Adrenal gland (tissue), 19 donors: ENCODE measurements at places on chromosomes 7 and 10. TPM values are rescaled to one million over a fixed set of nuclear protein-coding genes. Genes with fewer than 3 reads are reported as not detected.

- H3K27ac ChIP-seq: no peak overlapping the region
- no peaks in the 10 kb centered on the region for H3K36me3 ChIP-seq
- DNase-seq: no peak
- H3K27me3 ChIP-seq: no peaks in the 10 kb centered on the region
- H3K4me3 ChIP-seq: no peak overlapping the region
- no peaks in the 10 kb centered on the region for H3K4me1 ChIP-seq
These were observed 327.7 kb downstream of the GLRX3 start for GRCh38 chr10:130463876-130464364.

GRCh38 chr10:5565205-5565545 lies 40.4 kb downstream of the CALML3 start:
- no peak overlapping the region for H3K4me3 ChIP-seq
- H3K27ac ChIP-seq: no peak overlapping the region
- DNase-seq: no peak
- H3K36me3 ChIP-seq: no peaks in the 10 kb centered on the region

GRCh38 chr10:93820434-93820833 lies 62.7 kb downstream of the LGI1 start:
- H3K4me1 ChIP-seq: no peaks in the 10 kb centered on the region
- H3K4me3 ChIP-seq: no peak overlapping the region
- no peaks in the 10 kb centered on the region for H3K36me3 ChIP-seq
- DNase-seq: no peak

- no peaks in the 10 kb centered on the region for H3K36me3 ChIP-seq
- no peaks in the 10 kb centered on the region for H3K27me3 ChIP-seq
- H3K4me3 ChIP-seq: no peak overlapping the region
These were observed 353.2 kb downstream of the CRPPA start for GRCh38 chr7:16068183-16068582.

GRCh38 chr7:155870334-155871180 lies 58.3 kb upstream of the SHH start:
- no peak overlapping the region for H3K27ac ChIP-seq
- no peaks in the 10 kb centered on the region for H3K36me3 ChIP-seq
- DNase-seq: peak; percentile 6
- H3K4me1 ChIP-seq: no peaks in the 10 kb centered on the region

Gene JCAD
- 53.5 TPM for total RNA-seq

DNA sequence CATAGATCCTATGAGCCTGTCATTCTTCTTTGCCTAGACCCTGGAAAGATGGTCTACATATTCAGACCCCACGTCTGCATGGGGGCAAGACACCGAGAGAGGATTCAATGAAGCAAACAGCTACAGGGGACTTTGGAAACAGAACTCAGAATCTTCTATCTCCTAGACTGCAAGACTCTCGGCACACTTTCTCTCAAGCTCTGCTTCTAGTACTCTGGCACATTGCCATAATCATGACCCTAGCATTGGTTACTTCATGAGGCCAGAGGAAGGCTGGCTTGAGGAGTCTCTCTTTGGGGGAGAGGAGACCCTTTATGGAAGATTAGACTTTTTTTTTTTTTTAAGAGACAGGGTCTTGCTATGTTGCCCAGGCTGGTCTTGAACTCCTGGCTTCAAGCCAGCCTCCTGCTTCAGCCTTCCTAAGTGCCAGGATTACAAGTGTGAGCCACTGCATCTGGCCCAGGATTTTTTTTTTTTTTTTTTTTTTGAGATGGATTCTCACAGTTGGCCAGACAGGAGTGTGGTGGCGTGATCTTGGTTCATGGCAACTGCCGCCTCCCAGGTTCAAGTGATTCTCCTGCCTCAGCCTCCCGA lies 20.7 kb downstream of the CCDC3 start:
- no peak overlapping the region for H3K27ac ChIP-seq
- H3K36me3 ChIP-seq: no peaks in the 10 kb centered on the region
- no peak overlapping the region for H3K4me3 ChIP-seq

Gene OR2A7
- not detected for total RNA-seq

GRCh38 chr10:131638880-131639278 lies 261.9 kb upstream of the PPP2R2D start:
- no peaks in the 10 kb centered on the region for H3K4me1 ChIP-seq
- DNase-seq: no peak
- H3K36me3 ChIP-seq: no peaks in the 10 kb centered on the region
- no peak overlapping the region for H3K4me3 ChIP-seq

- no peak overlapping the region for H3K4me3 ChIP-seq
- H3K27ac ChIP-seq: no peak overlapping the region
- no peak for DNase-seq
- no peaks in the 10 kb centered on the region for H3K4me1 ChIP-seq
These were observed 103.9 kb downstream of the CRPPA start for GRCh38 chr7:16317406-16317805.

DNA sequence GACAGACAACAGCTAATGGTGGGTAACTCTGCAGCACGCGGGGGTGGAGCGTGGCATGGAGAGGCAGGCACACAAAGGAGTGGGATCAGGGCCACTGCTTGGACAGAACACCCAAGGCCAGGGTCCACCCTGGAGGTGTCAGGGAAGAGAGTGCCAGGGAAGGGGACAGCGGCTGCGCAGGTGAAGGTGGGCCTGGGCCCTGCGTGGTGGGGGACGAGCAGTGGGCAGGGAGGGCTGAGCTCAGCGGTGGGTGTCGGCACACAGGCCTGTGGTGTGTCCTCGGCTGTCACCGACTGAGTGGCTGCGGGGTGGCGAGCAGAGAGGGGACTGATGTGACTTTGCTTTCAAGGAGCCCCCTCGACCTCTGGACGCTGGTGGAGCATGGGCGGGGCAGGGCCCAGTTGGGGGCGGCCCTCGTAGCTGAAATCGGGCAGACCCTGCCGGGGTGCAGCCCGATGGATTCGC lies 8.4 kb upstream of the SCART1 start:
- no peaks in the 10 kb centered on the region for H3K27me3 ChIP-seq
- no peaks in the 10 kb centered on the region for H3K36me3 ChIP-seq
- no peaks in the 10 kb centered on the region for H3K4me1 ChIP-seq
- no peak overlapping the region for H3K4me3 ChIP-seq

Gene MBLAC1
- total RNA-seq: 3.2 TPM

Gene CHST3
- 32.4 TPM for total RNA-seq

DNA sequence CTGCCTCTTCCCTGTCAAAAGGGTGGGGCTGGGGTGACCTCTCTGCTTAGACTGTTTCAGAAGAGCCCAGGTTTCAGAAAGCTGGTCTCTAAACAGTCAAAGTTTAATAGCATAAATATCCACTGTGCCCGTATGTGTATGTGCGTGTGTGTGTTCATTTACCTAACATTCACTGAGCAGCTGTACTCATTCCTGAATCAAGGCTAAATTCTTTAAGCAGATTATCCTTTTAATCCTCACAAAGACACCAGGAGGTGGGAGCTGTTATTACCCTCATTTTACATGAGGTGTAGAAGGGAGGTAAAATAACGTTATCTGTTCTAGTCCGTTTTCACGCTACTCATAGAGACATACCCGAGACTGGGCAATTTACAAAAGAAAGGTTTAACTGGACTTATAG lies 72.2 kb downstream of the RSU1 start:
- H3K4me3 ChIP-seq: no peak overlapping the region
- no peak for DNase-seq
- H3K27me3 ChIP-seq: no peaks in the 10 kb centered on the region
- H3K4me1 ChIP-seq: no peaks in the 10 kb centered on the region
- H3K36me3 ChIP-seq: no peaks in the 10 kb centered on the region

DNA sequence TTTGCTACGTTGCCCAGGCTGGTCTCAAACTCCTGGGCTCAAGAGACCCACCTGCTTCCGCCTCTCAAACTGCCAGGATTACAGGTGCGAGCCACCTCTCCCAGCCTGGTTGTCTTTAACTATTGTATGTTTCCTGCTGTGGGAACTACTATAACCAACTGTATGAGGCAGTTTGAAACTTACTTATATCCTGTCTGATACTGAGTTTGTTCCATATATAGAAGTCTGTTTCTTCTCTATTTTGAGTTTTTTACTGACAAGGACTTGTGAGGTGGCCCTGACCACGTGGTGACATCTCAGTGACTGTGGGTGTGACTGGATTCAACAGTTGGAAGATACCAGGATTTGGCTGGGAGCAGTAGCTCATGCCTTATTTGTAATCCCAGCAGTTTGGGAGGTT lies 14.2 kb downstream of the FBH1 start:
- no peaks in the 10 kb centered on the region for H3K36me3 ChIP-seq
- no peak for DNase-seq
- no peaks in the 10 kb centered on the region for H3K27me3 ChIP-seq
- H3K4me1 ChIP-seq: peaks cover 8% of the 10 kb centered on the region
- no peak overlapping the region for H3K27ac ChIP-seq
- no peak overlapping the region for H3K4me3 ChIP-seq

Gene CC2D2B
- total RNA-seq: 2.7 TPM

GRCh38 chr10:4825868-4826791 lies at the start of gene AKR1E2:
AKR1E2 (plus strand) TSS chr10:4826207; CDS start chr10:4826325, 118 bp downstream.
- no peaks in the 10 kb centered on the region for H3K27me3 ChIP-seq
- DNase-seq: peak; percentile 96
- peak within 1 kb of the TSS; percentile 94 for H3K27ac ChIP-seq

DNA sequence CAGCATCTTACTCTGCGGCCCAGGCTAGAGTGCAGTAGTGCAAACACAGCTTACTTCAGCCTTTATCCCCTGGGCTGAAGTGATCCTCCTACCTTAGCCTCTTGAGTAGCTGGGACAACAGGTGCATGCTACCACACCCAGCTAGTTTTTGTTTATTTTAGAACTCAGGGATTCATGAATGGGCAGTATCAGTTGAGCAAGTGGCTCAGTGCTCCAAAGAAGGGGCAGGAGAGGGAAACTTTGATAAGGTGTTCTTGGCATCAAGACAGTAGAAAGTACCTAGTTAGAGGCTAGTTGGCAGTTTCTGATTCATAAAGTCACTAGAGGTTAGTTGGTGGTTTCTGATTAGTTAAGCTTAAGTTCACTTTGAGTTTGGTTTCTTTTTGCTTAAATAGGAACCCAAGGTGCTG lies 18.4 kb downstream of the TRIM24 start:
- no peak for DNase-seq
- H3K4me1 ChIP-seq: peaks cover 46% of the 10 kb centered on the region
- no peaks in the 10 kb centered on the region for H3K36me3 ChIP-seq
- H3K27ac ChIP-seq: no peak overlapping the region
- no peak overlapping the region for H3K4me3 ChIP-seq

DNA sequence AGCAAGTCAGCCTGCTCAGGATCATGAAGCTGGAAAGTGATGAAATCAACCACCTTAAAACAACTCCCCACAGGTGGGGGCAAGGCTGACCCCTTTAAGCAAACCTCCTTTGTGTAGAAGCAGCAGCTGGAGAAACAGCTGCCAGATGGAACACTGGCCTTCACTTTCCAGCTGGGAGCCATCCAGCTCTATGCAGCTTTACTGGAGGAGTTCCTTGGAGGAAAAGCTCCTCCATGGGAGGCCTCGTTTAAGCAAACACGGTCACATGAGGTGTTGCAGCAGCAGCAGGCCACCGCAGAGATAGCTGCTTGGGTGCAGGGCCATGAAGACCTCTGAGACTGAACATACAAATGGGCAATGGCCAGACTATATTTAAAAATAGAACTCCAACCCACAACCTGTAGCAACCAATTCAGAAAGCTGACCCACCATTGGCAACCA lies 13.0 kb upstream of the DLG5 start:
- no peak overlapping the region for H3K4me3 ChIP-seq
- no peaks in the 10 kb centered on the region for H3K36me3 ChIP-seq
- no peak overlapping the region for H3K27ac ChIP-seq
- DNase-seq: peak; percentile 47
- H3K27me3 ChIP-seq: no peaks in the 10 kb centered on the region

DNA sequence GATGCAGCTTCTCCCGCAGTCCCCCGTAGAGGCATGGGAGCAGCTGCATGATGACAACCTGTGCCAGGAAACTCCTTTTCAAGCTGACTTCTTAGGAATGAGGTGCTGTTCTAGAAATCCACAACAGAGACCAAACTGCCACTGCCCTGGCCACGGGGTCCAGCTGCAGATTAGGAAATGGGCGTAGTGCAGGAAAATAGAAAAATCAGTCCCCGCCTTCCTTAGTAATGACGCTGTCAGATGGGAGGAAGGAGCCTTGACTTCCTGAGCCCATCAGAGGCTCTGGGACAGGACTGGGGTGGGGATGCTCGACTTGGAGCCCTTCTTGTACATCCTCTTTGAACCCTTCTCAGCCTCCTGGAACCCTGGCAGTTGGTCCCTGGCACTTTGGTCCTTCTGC lies 227.8 kb upstream of the GRB10 start:
- H3K4me3 ChIP-seq: no peak overlapping the region
- H3K27ac ChIP-seq: no peak overlapping the region
- no peaks in the 10 kb centered on the region for H3K4me1 ChIP-seq
- H3K36me3 ChIP-seq: no peaks in the 10 kb centered on the region
- H3K27me3 ChIP-seq: no peaks in the 10 kb centered on the region

DNA sequence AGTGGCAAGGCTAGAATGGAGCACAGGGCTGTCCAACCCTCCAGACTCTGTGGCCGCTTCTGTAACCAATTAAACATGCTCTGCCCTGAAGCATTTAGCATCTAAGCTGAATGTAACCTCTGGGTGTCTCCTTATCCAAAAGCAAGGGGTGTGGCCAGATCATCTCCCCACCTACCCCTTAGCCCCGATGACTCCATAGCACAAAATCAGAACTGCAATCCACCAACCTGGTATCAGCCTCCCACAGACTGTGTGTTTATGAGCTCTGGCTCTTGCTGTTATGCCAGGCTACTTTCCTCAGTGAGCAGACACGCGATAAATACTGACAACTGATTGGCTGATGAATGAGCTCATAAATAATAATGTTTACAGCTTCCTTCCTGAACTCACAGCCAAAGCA lies 3.2 kb downstream of the FRMD4A start:
- no peaks in the 10 kb centered on the region for H3K4me1 ChIP-seq
- no peak overlapping the region for H3K27ac ChIP-seq
- DNase-seq: no peak
- no peaks in the 10 kb centered on the region for H3K36me3 ChIP-seq

GRCh38 chr10:102115775-102116174 lies 4.4 kb downstream of the LDB1 start:
- H3K4me1 ChIP-seq: peaks cover 65% of the 10 kb centered on the region
- H3K27ac ChIP-seq: no peak overlapping the region
- H3K36me3 ChIP-seq: no peaks in the 10 kb centered on the region
- H3K4me3 ChIP-seq: no peak overlapping the region

- H3K27ac ChIP-seq: no peak overlapping the region
These were observed 66.7 kb downstream of the RNF133 start for GRCh38 chr7:122632238-122632637.
